ENCODE measurements at places on chromosomes 6 and 20.

GRCh38 chr20:61505508-61505907 lies 253.4 kb downstream of the CDH4 start:
- no peak for DNase-seq

DNA sequence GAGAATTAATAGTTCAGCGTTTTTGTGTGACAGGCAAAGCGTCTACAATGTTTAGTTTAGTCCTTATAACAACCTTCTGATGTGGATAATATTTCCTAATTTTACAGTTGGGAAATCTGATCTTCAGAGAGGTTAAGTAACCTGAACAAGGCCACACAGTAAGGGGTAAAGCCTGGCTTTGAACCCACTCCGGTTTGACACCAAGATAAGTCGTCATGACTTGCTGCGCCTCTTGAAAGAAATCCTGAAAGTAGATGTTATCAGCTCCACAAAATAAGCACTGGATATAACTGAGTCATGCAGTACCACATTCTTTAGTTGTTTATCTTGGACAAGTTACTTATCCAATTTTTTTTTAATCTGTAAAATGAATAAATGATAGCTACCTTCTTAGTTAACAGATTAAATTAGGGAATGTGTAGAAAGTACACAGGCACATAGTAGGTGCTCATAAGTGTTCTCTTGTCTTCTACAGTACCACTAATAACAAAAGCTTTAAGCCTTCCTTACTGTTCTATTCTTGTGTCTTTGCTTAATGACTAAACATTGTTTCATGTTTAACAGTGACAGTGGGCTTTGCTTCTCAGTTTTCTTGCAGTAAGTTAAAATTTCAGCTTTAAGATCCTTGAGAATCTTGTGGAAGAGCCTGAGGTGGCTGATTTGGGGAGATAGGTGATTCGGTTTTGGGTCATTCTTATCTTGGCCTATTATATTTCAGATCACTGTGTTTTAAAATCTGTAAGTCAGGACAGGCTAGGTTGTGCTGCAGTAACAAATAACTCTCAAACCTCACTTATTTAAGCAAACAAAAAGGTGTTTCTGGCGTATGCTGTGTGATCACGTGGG lies 2.1 kb downstream of the HIVEP1 start:
- no peak for DNase-seq

GRCh38 chr6:138656364-138657064 lies 117.1 kb upstream of the CCDC28A start:
- no peak for DNase-seq

DNA sequence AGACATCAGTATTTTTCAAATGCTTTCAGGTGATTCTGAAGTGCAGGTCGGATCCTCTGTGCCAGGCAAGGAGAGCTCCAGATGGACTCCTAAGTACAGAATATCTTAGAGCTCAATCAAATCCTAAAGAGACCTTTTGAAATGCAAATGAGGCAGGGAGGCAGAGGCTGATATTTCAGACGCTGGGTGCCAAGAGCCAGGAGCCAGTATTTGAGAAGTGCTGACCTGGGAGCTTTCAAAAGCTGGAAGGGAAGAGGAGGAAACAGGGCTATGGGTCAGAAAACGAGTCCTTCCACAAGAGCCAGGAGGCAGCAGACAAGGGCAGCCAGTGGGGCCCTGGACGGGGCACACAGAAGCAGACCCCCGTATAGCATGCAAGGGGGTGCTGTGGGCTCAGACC lies 46.1 kb upstream of the DSN1 start:
- DNase-seq, result no peak

DNA sequence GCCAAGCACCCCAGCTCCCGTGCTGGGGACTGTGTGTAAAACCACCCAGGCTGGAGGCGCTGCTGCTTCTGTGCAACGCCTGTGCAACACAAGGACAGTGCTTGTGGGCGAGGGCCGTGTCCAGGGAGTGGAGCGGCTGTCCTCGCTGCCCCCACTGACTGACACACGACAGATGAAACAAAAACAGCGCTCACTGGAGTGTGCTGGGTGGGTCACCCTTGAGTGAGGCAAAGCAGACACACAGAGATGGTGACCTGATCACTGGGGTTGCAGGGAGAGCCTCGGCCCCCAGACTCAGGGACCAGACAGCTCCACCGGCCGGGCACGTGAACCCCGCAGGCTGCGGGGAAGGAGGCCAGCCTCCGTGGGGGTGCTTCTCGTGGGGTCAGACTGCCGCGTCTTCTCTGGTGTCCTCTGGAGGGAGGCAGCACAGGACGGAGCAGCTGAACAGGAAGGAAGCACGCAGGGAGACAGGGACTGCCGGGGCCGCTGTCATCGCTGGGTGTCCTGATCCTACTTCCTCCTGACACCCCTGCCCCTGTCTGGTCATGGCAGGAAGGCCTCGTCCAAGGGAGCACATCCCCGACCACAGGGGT lies 75.9 kb upstream of the CST7 start:
- no peak for DNase-seq

DNA sequence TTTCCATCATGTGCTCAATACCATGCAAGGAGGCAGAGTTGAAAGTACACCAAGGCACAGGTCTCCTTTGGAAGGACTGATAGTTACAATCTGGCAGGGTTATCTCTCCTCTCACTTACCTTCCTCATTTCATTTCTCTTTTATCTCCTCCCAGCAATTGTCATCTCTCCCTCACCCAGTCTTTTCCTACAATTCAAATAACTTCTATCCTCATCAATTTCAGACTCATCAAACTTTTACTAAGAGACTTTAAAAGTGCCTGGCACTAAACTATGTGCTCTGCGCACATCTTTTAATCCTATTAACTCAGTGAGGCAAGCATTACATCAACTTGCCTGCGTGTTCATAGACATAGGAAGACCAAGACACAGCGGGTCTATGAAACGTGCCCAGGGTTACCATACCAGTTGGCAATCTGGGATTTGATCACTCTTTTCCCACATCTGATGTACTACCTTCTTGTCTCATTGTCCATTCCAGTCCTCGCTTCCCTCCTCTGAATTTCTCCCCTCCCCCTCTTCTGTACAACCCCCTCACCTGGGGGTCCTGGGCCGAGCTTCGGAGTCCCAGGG lies 1.2 kb downstream of the VARS1 start:
- DNase-seq, result peak; percentile 7

GRCh38 chr6:42923666-42924065 lies 5.6 kb upstream of the CNPY3 start:
- no peak for DNase-seq

GRCh38 chr20:62651285-62652021 lies 9.2 kb downstream of the SLCO4A1 start:
- peak; percentile 74 for DNase-seq

DNA sequence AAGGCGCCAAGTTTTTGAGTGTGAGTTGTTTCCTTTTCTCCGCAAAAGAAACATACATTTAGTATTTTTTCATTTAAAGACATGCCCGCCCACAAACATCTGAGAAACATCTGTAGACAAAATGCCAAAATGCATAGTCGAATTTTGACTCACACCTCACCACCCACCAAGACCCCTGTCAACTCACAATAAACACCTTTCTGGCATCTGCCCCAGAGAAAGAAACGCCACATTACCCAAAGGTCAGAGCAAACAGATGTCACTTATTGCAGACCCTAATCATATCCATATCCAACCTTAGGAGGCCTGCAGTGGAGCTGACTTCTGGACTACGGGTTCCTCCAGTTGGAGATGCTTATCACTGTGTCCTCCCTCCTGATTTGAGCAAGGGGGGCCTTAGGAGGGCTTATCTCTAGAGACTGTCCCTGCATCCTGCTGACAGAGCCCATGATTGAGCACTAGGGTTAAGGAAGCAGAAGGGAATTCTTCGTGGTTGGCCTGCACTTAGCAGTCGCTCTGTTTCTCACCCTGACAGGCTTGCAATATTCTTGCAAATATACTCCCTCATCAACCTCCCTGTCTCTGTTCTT lies 90.5 kb upstream of the TBX18 start:
- no peak for DNase-seq

- DNase-seq, result no peak
These were observed 61.3 kb downstream of the ANKRD6 start for GRCh38 chr6:89494131-89494793.

DNA sequence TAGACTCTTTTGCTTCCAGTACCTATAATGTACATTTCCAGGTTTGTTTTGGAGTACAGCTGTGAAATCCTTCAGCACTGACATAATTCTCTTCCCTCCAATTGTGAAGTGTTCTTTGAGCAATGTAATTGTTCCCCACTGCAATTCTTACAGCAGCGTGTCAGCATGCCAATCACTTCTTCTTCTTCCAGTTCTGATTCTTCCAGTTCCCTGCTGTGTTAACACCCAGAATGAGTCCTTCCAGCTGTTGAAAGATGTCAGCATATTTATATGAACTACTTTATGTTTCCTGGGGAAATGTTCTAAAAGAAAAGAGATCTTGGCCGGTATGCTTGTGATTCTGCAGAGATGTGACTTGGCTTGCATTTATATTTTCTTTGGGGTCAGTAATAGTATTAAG lies 213.9 kb downstream of the UNC5CL start:
- DNase-seq, result no peak

GRCh38 chr20:17662333-17663039 lies 19.6 kb downstream of the RRBP1 start:
- DNase-seq, result no peak

- DNase-seq, result no peak
These were observed 13.8 kb upstream of the SIRT5 start for GRCh38 chr6:13560651-13561044.

GRCh38 chr6:166393535-166393823 lies 10.7 kb upstream of the MPC1 start:
- no peak for DNase-seq

DNA sequence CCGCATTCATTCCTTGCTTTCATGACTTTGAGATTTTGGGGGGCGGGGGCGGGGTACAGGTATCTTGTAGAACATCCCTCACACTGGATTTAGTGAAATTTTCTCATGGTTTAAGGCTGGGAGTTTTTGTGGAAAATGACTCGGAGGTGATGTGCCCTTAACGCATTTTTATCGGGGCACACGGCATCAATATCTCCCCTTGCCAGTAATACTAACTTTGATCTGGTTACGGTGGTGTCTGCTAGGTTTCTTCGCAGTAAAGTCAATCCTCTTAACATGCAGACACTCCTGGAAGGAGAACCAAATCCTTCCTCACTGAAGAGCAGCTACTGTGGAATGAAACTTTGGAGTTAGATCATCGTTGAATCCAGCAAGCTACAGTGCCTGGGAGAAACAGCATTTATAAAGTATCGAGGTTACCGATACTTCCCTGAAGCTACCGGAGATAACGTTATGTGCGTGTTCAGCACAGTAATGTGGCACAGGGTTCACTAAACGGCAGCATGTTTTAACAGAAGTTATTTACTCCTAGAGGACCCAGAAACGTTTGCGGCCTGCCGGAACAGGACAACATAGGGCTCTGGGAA lies 1.2 kb upstream of the DYNLRB1 start:
- DNase-seq, result no peak

DNA sequence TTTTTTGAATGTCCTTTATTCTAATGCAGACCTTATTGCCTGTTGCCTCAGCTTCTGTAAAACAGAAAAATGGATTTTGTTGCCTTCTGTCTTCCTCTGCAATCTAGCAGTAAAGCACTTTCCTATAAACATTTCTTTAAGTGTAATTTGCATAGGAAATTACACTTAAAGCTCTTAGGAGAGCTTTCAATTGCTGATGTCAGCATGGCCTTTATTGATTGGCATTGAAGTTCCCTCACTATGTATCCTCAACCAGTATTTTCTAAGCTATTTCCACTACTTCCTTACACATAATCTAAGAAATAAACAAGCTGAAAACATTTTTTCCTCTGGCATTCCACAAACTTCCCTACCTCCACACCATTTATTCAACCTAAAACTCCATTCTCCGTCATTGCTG lies 22.3 kb downstream of the ADGRG6 start:
- DNase-seq, result no peak

DNA sequence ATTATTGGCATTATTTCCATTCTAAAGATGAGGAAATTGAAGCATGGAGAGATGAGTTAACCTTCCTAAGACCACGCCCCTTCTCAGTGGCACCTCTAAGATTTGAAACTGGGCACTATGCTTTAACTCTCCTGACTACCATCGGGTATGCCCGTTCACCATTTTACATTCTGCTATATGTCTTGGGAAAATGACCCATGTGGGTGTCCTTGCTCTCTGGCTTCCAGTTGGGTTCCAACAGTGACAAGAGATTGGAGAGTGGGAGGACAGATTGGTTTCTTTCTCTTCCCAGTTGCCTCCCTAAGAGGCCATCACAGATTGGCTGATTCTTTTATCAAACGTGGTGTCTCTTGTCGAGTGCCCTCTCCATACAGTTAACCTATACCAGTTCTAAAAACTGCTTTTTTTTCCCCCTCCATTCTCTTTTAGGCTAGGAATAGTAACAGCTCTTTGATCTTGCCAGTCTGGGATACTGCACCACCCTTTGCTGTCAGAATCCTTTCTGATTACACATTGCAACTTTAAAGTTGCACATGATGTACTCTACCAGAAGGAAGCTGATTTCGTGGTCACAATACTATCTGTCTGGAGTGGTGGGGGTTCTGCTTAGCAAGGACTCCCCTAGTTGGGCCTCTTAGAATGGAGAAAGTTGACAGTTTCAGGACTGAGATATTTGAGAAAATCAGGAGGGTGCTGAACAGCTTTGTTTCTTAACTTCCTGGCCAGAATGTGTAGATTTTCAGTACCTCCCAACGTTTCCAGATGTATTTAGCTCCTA lies 88.0 kb upstream of the ELOVL5 start:
- DNase-seq, result no peak

DNA sequence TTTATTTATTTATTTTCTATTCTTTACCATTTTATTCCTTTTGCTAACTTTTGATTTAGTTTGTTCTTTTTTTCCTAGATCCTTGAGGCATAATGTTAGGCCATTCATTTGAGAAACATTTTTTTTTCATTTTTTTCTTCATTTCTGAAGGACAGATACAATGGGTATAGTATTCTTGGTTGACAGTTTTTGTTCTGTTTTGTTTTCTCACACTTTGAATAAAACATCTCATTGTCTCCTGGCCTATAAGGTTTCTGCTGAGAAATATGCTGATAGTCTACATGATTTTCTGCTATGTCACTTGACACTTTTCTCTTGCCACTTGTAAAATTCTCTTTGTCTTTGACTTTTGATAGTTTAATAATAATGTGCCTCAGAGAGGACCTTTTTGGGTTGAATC lies 294.6 kb upstream of the EPHA7 start:
- DNase-seq, result no peak

DNA sequence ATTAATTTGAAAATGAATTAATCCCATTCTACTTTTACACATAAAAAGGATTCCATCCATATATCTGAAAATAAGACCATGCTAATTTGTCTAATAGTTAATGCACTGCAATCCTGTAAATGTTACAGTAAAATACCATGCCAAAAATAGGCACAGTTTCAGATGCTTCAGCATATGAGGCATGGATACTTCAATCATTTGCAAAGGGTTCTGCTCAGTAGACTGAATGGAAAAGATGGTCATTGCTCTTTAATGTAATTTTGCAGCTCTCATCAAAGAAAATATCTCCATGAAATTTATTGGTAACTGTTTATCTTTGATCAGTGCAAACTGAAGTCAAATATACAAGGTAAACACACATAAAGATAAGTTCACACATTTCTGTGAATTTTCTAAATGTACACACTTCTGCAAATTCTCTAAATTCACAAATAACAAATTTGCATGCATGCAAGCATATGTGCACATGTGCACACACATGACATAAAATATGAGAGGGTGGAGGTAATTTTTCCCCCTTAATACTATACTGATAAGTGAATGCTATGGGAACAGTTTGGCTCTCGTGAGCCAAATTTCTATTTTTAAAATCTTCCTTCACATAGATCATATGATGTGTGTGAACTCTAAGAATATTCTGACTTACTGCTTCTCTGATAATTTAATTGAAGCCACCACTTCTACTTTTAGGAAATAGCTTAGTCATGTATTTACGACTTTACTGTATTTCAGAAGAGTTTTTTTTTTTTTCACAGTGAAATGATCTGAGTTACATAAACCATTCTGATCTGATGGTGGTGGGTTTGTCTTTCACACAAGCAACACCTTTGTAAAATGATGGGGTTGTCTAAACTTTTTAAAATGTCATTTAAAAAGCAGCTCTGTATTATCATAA lies 996.8 kb upstream of the CITED2 start:
- no peak for DNase-seq
